ENCODE measurements at places on chromosomes 6 and 20. TPM values are rescaled to one million over a fixed set of nuclear protein-coding genes. Genes with fewer than 3 reads are reported as not detected.

The RAET1L gene
- total RNA-seq: not detected

The JPH2 gene
- 2.2 TPM for total RNA-seq

The ZBTB24 gene
- total RNA-seq: 6.1 TPM

The NKX2-2 gene
- total RNA-seq: not detected

The SRXN1 gene
- 104 TPM for total RNA-seq

The MUCL3 gene
- total RNA-seq: not detected

The CYP39A1 gene
- 0.78 TPM for total RNA-seq

The ZKSCAN8 gene
- 23.0 TPM for total RNA-seq

The LST1 gene
- 0.23 TPM for total RNA-seq

The GLP1R gene
- not detected for total RNA-seq
